ENCODE measurements at places on chromosomes 1 and 21.

DNA sequence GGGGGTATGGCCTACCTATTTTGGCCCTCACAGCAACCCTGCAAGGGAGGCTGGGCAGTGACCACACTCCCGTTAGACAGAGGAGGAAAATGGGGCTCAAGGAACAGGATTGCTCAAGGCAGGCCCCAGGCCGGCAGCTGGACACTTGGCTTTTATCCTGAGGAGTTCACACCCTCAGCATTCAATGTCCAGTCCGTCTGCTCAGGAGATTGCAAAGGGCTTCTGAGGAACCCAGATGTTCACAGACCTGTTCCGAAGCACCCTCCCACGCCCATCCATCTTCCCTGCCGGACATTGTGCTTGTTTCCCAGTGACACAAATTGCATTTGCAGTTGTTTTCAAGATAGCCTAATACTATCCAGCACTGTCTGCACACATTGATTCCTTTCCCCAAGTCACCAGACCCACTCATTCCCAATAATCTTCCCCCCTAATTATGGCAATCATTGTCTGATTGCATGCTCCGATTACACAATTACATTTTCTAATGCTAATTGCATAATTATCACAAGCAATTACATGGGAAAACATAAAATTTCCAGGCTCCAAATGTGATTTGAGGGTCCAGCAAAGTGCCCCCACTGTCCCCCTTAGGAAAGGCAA, 4.3 kb upstream of the UBL4B start:
- DNase-seq = no peak

- no peak for DNase-seq
Observed at GRCh38 chr1:6077919-6078318, 32.2 kb downstream of the KCNAB2 start.

- DNase-seq = no peak
Observed at GRCh38 chr1:236458996-236459395, 64.8 kb upstream of the LGALS8 start.

DNA sequence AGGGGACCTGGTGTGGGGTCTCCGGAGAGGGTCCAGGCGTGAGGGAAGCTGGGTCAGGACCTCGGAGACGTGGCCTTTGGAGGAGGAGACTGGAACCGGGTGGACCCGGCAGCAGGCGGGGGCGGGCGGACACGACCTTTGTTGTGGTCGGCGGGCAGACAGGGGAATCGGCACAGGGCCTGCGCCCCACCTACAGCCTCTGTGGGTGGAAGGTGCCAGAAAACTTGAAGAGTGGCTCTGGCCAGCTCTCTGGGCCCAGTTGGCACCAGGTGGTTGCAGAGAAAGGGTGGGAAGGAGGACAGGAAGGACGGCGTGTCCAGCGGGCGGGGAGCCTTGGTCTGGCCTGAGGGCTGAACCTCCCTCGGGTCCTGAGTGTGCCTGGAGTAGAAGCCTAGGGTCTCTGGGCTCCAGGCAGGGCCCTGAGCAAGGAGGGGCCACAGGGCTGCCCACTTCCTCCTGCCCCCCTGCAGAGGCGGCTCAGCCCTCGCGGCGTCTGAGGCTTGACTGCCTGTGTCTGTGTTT, 7.7 kb upstream of the TTLL10 start:
- DNase-seq = no peak

DNA sequence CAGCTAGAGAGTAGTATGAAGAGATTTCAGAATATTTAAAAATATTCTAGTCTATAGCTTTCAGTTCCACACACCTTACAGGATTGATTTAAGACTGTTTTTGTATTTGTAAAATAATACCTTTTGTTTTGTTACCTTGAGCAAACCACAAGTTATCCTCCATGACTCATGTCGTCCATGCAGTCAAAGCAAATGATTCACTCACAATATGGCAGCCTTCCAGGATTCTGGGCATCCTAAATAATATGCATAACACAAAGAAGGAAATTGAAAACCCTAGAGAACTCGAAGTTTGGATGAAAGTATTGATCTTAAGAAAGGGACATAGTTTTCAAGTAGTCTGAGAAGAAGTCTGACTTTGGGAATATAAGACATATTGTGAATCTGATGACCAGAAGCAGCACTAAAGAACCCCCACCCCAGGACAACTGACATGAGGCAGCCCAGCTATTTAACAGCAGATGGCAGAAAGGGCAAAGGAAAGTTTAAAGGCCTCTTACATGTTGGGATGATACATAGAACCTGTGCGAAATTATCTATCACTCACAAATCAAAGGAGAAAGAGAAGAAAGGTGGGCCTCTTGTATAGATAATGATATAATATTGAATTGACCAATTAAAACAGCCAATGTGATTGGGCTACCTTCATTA, 857.9 kb downstream of the BRINP3 start:
- peak; percentile 88 for DNase-seq

GRCh38 chr21:29481081-29481480, 182.4 kb downstream of the BACH1 start:
- DNase-seq = peak; percentile 73

- DNase-seq = peak; percentile 27
Observed at GRCh38 chr1:185916861-185917260, 182.7 kb downstream of the HMCN1 start.

GRCh38 chr1:37073854-37074379, 39.6 kb upstream of the GRIK3 start:
- DNase-seq = no peak

- no peak for DNase-seq
Observed at GRCh38 chr21:35134309-35134708, 85.2 kb upstream of the RUNX1 start.

DNA sequence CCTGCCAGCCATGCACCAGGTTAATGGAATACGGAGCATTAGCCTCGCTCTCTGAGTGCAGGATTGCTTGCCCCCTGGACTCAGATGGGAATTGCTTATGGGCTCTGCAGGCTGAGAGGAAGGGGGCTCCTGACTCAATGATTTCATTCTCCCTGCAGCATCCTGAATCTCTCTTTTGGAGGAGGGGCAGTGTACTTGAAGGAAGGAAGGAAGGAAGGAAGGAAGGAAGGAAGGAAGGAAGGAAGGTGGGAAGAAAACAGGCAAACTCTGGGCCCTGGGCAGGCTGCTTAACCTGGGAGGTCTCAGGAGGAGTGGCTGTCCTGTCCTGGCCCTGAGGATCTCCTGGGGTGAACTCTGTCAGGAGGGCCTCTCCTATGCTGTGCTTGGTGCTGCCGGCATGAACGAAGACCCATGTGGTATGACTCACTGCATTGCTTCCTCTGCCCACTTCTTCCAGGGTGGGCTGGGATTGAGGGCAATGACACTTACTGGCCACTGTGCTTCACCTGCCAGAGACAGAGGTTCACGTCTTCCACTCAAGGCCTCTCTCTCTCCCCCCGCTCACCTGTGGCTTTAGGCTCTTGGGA, 257.1 kb upstream of the CSF3R start:
- DNase-seq = no peak

DNA sequence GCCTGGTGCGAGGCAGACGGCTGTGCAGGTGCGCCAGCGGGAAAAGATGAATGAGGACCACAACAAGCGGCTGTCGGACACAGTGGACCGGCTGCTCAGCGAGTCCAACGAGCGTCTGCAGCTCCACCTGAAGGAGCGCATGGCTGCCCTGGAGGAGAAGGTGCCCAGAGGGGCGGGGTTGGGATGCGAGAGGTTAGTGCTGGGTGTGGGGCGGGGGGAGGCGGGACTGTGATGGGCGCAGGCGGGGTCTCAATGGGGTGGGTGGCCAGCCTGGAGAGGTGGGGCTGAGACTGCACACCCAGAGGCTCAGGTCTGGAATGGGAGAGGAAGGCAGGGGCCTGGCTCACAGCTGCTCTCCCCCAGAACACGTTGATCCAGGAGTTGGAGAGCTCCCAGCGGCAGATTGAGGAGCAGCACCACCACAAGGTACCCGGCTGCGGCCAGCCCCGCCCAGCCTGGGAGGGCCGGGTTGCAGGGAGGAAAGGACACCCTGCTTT, 22.3 kb downstream of the PPFIA4 start:
- DNase-seq = no peak

DNA sequence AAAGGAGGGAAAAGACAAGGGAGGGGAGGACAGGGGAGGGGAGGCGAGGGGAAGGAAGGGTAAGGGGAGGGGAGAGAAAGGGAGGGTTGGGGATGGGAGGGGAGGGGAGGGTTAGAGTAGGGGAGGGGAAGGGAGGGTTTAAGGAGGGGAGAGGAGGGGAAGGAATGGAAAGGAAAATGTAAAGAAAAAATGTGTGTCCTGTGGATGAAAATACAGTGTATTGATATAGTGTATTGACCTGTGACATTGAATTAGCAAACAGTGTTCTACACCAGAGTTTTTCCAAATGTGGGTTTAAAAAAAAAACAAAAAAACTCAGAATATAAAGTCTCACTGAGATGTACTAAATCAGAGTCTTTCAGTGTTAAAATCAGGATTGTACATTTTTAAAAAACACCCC, 1279.8 kb upstream of the ADGRL2 start:
- no peak for DNase-seq

DNA sequence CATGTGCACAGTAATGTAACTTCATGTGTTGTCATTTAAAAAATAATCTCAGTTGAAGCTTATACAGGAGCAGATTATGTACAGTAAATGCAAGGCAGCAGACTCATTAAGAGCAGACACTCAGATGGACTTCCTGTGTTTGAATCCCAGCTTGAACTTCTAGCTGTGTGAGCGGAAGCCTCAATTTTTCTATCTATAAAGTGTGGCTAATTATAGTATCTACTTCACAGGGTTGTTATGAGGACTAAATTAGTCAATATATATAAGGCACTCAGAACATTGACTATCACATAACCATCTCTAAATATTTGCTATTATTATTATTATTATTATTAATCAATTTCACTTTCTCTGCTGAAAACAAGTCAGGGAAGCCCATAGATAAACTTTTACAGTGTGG, 141.6 kb downstream of the ZP4 start:
- no peak for DNase-seq

DNA sequence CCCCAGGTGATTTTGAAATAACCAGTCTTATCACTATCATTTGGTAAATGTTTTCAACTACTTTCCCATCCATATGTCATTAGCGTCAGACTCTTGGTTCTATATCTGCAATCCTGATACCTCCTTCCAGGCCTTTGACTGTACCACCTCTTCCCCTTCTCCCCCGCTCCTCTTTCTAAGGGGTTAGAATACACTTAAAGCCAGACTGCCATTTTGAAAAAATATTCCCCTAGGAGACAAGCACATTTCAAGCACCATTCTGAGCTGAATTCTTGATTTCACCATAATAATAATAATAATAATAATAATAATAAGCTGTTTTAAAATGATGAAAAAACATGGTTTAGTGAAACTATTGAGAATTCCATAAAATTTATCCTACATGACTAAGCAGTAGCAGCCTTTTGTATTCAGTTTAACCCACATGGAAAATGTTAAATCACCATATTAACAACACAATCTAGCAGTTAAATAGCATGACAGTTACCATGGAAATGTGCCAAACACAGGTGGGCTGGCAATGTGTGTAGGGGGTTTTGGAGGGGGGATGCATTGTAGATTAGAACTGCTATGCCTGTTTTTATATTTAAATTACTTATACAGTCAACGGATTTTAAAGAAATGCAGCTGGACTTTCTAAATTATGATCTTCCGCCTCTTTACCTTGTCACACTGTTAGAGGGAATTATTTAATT, 480.2 kb upstream of the DEPDC1 start:
- DNase-seq = no peak

DNA sequence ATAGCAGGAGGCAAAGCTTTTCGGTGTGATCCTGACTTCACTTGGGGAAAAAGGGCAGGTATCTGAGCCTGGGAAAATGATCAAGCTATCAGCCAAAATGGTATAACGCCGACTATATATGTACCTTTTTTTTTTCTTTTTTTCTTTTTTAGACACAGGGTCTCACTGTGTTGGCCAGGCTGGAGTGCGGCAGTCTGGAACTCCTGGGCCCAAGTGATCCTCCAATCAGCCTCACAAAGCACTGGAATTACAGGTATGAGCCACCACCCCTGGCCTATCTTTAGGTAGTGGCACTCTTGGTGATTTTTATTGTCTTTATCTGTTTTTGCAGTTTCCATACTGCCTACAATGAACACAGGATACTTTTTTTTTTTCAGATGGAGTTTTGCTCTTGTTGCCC, 1.3 kb upstream of the ICMT start:
- no peak for DNase-seq

DNA sequence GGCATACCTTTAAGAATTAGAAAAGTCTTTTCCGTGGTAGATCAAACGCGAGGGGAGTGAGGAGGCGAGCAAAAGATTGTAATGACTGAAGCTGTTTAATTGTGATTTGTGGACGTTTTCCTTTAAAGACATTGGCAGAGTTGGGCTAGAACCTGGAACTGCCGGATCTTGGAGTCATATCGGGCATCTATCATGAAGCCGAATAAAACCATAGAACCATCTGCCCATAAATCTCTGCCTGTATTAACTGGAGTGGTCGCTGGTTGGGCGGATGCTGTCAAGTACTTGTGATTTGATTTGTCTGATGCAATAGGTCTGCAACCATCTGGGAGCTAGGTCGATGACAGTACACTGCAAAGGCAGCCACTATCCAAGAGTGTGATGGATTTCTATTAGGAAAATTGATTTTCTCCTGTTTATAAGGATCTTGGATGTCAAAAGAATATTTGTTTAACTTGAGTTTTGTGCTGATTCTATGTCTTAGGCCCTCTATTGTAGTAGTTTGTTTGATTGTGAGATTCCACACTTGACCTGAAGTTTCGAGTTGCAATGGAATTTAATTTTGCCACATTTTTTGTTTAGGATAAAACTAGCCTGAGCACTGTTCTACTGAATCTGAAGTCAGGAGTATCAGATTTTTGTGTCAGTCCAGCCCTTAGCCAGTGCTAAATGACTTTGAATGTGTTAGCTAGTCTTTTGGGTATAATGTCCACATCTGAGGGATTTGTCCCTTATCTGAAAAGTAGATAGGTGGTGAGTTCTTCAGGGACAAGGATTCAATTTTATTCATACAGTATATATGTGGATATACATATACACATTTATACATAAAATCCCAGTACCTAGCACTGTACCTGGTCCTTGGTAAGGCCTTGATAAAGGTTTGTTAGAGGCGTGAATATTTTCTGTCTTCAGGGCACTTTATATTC, 1.2 kb downstream of the SARS1 start:
- peak; percentile 98 for DNase-seq

DNA sequence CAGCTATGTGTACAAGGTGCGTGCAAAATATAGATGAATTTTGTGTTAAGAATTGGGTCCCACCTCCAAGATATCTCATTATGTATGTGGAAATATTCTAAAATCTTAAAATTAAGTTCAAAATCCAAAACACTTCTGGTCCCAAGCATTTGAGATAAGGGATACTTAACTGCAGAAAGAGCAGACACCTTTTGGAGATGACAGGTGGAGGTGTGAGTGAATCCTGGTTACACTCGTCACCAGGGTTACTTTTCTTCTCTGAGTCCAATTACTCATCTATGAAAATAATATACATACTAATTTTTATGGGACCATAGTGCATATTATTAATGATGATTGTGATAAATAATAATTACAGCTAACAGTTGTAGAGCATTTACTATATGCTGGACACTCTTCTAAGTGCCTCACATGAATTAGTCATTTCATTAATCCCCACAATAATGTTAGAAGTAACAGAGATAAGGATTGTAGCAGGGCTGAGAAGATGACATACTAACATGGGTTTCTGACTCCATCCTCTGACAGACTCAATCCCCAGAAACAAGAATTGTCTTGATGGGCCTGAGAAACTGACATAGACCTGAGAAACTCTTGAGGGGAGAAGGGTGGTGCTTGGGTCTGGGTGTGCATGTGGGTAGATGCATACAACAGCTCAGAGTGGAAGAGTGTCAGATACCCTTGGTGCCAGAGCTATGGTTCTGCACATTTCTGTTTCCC, 8.3 kb upstream of the FASLG start:
- no peak for DNase-seq

- no peak for DNase-seq
Observed at GRCh38 chr1:20875198-20875973, 88.3 kb upstream of the HP1BP3 start.

GRCh38 chr21:32163386-32163785, 115.5 kb downstream of the MIS18A start:
- DNase-seq = no peak
